ENCODE measurements at places on chromosomes 5 and 9. TPM values are rescaled to one million over a fixed set of nuclear protein-coding genes. Genes with fewer than 3 reads are reported as not detected.

DNA sequence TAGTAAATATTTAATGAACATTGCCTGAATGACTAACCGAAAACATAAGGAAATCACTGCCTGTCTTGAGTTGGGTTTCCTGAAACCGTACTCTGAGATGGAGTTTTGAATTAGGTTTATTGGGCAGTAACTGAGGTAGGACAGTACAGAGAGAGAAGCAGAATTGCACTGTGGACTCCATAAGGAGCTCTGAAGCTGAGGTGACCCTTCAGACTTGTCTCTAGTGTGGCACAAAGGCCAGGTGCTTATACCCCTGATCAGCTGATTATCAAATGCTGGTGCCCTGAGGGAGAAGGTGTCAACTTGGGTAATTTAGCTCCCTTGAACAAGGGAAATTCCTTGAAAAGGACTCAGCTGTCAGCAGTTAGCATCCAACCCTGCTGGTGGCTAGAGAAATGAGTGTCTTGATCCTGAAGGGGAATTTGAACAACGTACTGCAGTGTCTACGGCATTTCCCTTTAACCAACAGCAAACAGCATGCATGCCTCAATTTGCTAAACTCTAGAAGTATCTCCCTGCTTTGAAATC is 135.0 kb upstream of the SMARCA2 start:
- DNase-seq, result no peak

GRCh38 chr5:61332851-61333320 is 828 bp downstream of the ZSWIM6 start:
- no peak for DNase-seq

GRCh38 chr9:135951889-135952663 is 9.1 kb downstream of the UBAC1 start:
- no peak for DNase-seq

DNA sequence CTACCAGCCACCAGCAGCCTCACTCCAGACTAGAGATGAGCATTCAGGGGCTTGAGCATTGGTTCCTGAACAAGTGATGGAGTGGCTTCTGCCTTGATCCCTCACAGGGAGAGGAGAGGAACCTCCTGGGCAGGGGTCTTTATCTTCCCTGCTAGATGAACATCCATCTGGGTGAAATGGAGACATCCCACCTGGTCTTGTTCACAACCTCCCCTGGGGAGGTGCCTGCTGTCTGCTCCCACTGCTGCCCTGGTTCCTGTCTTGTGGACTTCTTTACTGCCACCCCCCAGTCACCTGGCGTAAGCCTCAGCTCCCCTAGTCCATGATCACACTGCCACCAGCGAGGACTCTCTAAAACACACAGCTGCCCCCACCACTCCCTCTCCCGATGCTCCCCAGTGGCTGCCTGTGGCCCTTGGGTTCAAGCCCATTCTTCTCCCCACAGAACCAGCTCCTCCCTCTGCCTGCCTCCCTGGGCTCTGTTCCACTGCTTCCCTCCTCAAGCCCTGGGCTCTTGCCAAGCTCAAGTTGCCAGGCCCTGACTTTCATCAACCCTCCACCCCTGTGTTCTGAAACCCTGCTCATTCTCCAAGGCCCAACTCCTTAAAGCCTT is 51.5 kb downstream of the COL15A1 start:
- DNase-seq, result no peak

DNA sequence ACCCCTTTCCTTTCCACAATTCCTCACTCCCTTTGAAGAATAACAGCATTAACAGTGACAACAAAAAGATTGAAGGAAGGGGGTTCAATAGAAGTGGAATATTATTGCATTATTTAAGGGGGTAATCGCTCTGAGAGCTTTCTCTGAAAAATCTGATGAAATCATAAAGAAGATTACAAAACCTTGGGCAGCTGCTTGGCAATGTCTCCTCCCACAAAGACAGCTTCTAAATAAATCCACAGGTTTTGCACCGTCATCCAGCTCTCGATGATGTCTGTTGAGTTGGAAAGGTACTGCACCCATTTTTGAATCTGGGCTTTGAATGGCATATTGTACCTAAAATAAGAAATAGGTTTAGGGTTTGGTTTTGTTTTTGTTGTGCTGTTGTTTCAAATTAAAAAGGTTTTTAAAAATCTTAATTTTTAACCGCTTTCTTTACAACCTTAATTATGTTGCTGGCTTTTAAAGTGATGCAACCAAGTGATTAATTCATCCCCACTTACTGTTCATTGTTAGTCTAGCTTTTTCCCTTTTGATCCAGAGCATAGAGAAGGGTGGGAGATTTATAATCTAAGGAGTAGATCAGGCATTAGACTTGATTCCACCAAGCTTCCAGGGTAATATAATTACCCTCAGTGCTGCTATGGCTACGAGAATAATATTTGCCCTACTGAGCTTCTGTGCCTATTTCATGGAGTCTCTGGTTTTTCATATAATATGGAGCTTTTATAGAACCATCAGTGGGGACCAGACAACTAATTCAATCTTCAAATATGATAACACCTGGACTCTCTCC is 85.0 kb downstream of the DNAH5 start:
- no peak for DNase-seq

GRCh38 chr9:76835571-76836283 is 70.2 kb downstream of the PRUNE2 start:
- DNase-seq, result no peak

DNA sequence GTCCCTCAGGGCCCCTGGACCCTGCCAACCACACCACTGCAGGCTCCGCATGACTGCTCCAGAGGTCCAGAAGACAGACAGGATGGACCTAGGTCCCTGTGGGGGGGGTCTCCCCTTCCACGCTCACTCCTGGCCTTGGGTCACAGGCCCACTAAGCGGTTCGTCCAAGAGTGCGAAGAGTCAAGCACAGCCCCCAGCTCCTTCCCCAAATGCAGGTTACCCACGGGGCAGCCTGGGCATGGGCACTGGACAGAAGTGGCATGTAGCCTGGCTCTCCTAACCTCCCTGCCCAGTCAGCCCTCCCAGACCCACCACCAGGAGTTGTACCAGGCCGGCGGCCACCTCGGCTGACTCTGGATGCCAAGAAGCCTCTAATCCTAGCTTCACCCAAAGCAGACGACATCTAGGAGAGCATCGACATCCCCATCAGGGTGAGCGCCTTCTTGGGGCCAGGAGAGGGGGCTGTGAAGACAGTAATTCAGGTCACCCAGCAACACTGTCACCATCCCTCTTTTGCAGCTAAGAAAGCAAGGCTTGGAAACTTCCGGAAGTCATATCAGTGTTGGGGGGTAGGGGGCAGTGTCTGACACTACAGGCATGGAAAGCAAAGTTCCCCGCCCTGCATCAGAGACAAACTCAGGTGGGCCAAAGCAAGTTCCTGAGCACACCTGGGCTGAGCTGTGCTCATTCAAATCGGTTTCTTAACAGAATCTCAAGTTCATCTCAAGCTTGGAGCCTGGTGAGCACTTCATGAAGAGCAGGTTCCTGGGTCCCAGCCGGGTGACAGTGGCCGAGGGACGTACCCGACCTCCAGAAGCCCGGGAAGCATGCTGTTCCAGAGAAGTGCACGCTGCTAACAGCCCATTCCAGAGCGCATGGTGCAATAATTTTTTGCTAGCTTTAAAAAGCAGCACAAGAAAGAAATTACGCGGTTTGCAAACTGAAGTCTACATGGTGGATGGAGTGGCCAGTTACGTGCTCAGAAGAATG is 68.7 kb downstream of the SEMA4D start:
- no peak for DNase-seq

DNA sequence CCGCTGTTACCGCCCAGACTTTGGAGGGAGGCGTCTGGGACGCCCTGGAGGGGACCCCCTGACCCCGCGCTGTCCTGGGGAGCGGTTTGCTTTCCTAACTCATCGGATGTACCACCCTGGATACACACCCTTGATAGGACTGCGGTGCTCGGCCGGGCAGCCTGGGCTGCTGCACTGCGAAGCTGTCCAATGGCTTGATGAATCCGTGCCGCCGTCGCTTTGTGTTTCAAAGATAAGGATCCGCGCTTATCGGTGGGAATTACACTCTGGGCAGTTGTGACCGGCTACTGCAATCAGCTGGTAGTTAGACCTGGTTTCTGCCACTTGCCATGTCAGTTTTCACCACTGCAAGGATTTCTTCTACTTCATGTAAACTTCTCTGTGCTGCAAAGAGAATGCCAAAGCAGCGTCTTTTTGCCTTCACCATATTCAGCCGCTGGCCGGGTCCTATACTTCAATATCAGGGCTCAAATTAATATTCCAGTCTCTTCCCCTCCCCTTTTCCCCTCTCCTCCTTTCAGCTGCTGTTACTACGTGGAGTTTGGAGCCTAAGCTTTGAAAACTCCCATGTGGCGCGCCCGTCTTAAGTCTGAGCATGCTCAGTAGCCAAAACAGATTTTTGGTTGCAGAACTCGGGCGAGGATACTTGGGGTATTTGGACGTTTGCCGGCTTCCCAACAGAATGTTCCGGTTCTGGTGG is 727 bp downstream of the SMAD5 start:
- DNase-seq, result no peak

GRCh38 chr5:82521431-82522051 is 243.4 kb upstream of the RPS23 start:
- DNase-seq, result no peak

DNA sequence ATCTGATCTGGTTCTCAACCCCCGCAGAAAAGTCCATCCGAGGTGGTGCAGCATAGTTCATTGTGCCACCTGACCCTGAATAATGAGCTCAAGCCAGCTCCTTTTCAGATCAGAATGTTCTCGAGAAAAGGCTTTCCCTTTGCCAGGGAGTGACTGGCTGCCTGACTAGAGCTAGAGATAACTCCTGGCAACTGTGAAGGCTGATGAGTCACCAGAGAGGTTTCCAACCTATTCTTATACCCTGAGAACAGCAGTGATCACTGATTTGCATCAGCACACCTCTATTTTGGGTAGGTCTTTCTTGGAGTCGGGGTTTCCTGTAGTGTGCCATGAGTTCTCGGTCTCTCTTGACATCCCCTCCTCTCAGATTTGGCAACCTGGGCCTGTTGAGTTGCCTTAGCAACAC is 127.9 kb downstream of the PIK3R1 start:
- DNase-seq, result no peak

DNA sequence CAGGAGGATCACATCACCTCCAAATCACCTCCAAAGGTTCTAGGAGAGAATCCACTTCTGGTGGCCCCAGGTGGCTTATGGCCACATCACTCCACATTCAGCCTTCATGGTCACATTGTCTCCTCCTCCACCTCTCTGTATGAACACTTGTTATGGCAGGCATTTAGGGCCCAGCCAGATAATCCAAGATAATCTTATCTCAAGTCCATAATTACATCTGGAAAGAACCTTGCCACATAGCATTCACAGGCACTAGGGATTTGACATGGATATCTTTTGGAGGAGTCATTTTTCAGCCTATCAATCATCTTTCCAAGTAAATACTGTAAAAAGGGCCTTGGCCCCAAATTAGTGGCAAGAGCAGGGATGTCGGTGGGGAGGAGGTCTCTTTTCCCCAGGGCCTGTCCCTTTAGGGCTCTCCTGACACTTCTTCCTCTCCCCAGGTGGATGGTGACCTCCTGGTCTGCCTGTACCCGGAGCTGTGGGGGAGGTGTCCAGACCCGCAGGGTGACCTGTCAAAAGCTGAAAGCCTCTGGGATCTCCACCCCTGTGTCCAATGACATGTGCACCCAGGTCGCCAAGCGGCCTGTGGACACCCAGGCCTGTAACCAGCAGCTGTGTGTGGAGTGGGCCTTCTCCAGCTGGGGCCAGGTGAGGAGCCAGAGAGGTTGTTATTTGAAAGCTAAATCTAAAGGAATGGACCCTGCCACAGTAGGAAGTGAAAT is 140.9 kb downstream of the SAXO1 start:
- no peak for DNase-seq

GRCh38 chr5:7053125-7053524 is 339.9 kb downstream of the TENT4A start:
- no peak for DNase-seq

- DNase-seq, result no peak
Measured at GRCh38 chr9:99894826-99895225, 11.6 kb upstream of the STX17 start.

- DNase-seq, result no peak
Measured at GRCh38 chr9:84294241-84294950, 46.2 kb downstream of the SLC28A3 start.

DNA sequence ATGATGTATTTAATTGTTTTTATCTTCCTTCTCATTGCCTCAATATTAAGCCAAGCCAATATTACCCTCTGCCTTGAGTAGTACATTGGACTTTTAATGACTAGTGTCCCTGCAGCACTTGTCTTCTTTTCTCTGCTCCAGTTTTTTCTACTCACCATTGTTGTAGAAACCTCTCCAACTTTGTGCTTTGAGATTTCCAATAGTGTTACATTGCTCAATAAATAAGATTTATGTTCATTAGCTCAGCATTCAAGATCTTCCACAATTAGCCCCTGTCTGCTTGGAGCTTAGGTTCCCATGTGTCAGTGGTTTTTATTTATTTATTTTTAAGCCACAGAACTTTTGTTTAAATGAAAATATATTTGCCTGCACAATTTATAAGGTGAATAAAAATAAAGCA is 145.3 kb downstream of the ADGRV1 start:
- DNase-seq, result no peak

GRCh38 chr9:133658442-133659431 is 22.6 kb downstream of the DBH start:
- DNase-seq, result no peak

GRCh38 chr5:158641016-158641415 is 458.7 kb downstream of the EBF1 start:
- no peak for DNase-seq

DNA sequence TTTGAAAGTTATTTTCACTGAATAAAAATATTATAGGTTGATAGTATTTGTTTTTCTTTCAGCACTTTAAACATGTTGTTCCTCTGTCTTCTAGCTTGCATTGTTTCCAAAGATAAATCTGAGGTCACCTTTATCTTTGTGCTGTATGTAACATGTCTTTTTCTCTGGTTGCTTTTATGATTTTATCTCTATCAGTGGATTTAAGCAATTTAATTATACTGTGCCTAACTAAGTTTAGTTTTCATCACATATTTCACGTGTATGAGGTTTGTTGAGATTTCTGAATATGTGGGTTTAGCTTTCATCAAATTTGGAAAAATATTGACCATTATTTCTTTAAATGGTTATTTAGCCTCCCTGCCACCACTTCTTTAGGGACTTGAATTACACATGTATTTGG is 214.5 kb downstream of the SNX18 start:
- DNase-seq, result no peak

- DNase-seq, result no peak
Measured at GRCh38 chr5:142676318-142676717, 9.6 kb downstream of the FGF1 start.

- DNase-seq, result no peak
Measured at GRCh38 chr9:136728548-136729123, 14.1 kb downstream of the LCN10 start.

- no peak for DNase-seq
Measured at GRCh38 chr9:106600955-106601560, 261.9 kb upstream of the ZNF462 start.

The PLAC8L1 gene
- total RNA-seq, result not detected

The FBXL17 gene
- total RNA-seq, result 9.4 TPM

The SLC35A4 gene
- 23.7 TPM for total RNA-seq

The TLE4 gene
- 75.1 TPM for total RNA-seq

The KIF24 gene
- 2.2 TPM for total RNA-seq

The SPINK5 gene
- total RNA-seq, result not detected

The EGFL7 gene
- total RNA-seq, result 272 TPM

The SLC9A3 gene
- 3.5 TPM for total RNA-seq

The HAUS6 gene
- 6.2 TPM for total RNA-seq
